ENCODE measurements at places on chromosomes 16 and 17.
A peak's percentile ranks its signal among the peaks of the same experiment; 100 is the strongest.

DNA sequence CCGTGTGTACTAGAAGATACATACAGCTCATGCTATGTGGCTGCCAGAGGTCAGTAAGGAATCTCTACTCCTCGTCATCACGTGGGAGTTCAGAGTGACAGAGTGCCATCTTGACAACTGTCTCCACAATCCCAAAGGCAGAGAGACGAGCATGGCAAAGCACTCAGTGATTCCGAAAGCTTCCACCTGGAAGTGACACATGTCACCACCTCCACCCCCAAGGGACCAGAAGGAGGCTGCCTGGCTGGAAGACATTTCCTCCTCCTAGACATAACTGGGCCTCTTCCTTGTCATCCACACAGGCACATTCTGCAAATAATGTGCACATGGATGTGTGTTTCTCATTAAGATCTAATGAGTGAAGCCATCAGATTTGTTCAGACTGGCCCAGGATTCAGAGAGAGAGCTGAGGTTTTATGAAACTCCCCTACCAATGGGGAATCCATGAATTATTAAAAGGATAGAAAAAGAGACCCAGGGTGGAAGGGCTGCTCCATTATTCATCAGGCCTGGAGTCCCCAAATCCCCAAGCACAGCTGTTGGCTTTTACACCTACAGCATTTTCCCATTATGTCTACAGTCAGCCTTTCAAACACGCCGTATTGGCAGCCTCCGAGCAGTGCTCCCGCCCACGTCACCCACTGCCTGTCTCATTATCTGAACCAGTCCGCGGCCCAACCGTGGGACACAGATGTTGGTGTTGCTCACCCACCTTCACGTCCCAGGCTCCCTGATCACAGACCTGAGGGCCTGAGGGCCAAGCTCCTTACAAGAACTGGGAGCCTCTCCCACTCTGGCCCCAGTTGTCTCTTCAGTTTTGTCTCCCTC is 3.3 kb upstream of the CACNG5 start:
- no peak for DNase-seq

DNA sequence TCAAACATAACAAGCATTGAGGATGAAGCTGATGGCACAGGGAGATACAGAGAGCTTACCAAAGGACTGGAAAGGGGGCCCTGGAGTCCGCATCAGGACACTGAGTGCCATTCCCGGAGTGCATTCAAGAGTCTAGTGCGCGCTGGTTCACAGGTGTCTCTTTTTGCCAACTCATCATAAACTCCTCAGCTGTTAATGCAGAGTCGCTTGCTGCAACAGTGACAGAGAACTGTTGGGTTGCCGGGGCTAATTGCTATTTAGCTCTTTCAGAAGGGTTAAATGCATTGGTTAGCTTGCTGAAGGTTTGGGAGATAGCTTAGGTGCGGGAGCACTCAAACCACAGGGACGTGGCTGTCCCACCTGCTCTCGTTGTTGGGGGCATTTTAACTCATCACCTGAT is 1091.6 kb upstream of the EEF2KMT start:
- DNase-seq, result no peak

DNA sequence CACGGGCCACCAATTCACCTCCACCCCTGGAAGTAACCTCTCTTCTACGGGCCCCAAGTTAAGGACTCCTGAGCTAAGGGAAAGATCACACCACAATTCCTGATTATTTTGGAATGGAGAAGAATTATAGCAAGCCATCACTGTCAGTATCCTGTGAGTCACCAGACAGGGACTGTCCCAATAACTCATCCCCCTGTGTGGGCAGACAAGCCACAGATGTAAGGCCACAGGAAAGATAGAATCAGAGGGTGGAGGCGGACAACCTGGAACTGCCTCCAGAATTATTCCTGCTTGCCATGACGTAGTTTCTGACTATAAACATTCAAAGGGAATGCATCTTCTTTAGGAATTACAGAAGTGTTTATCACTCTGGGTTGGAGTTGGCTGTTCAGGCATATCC is 5.8 kb upstream of the MYO1D start:
- no peak for DNase-seq

GRCh38 chr17:47869114-47869513 is 18.2 kb upstream of the SP6 start:
- no peak for DNase-seq

- no peak for DNase-seq
Observed at GRCh38 chr16:87540072-87540896, 47.5 kb upstream of the ZCCHC14 start.

DNA sequence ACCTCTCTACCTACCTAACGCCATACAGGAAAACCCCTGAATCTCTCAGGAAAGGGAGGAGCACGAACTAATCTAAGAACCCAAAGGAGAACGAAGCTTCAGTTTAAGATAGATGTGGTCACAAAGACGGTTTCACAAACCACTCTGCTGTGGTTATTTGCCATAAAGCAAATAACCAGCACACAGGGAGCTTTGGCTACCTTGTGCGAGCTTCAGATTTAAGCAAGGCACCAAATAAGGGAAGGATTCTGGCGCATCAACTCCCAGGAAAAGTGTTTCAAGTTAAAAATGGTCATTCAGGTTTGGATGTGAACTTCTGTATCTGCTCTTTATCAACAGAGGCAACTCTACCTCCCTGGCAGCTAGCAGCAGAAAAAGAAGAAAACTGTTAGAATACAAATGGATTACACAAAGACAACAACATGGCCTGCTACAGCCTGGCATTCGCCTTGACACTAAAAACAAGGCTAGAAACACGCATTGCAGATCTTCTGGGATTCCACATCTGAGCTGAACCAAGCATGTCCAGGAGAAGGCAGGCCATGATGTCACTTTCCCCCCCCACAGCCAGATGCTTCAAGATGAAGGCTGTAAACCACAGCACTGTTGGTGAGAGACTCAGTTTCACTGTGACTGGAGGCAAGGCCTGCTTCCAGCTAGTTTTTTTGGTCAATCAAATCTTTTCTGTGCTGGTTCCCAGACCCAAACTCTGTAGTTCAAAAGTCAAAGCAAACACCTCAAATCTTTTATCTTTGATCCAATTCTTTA is 43.6 kb downstream of the SMG6 start:
- peak; percentile 26 for DNase-seq

DNA sequence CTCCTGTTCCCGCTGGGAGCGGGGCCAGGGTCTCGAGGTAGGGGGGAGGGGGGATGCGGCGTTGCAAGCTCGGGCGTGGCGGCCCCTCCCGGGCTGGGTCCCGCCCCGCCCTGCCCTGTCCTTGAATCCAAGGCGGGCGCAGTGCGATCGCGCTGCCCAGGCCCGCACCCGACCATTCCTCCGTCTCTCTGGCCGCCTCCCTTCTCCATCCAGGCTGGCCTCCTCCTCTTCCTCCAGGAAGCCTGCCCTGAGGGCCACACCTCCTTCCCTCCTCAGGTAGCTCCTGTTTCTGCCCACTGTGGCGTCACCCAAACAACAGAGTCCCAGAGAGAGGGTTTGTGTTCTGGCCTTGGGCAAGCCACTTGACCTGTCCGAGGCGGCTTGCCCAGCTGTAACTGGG is 43.0 kb upstream of the TAC4 start:
- DNase-seq, result no peak

GRCh38 chr16:73066927-73067670 is 19.2 kb upstream of the ZFHX3 start:
- DNase-seq, result peak; percentile 82
